Prostate gland (tissue), 2 donors: ENCODE measurements at places on chromosomes 4 and X. TPM values are rescaled to one million over a fixed set of nuclear protein-coding genes. Genes with fewer than 3 reads are reported as not detected.

DNA sequence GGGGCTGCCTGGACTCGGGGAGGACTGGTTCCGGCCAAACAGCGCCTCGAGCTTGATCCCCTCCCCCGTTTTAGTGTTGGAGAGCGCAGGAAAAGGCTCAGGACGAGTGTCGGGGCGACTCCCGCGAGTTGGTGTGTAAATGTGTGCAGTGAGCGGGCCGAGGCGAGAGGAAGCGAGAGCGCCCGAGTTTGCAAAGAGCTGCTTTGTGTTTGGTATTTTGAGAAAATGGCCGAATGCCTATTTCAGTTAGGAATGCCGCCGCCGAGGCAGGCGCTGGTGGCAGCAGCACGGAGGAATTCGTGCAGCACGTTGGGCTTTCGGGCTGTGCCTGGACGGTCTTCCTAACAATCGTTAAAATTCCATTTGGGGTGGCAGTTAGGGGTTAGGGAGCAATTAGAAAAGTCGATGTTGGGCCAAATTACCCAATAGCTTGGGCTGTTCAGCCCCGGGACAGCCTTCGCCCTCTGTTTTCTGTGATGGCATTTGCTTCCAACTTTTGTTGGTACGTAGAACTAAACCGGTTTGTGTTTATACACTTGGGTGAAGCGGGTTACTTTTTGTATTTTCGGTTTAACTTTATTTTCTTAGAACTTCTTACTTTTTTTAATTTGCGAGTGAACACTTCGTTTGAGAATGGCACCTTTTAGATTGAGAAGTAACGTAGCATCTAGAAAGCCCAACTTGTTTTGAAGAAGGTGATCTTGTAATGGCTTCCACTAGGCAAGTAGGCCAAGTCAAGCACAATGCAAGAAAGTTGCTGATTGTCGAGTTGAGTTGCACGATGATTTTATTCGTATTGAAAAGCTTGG is 1.6 kb downstream of the REST start:
- peak overlapping the region; percentile 97 for H3K4me3 ChIP-seq
- H3K27me3 ChIP-seq = no peaks in the 10 kb centered on the region
- DNase-seq = peak; percentile 38
- peak overlapping the region; percentile 96 for H3K27ac ChIP-seq

SETD7 gene
- 100 TPM for total RNA-seq

- no peaks in the 10 kb centered on the region for H3K4me1 ChIP-seq
- no peak for DNase-seq
- no peaks in the 10 kb centered on the region for H3K27me3 ChIP-seq
- no peaks in the 10 kb centered on the region for H3K36me3 ChIP-seq
- H3K4me3 ChIP-seq = no peak overlapping the region
- no peak overlapping the region for H3K27ac ChIP-seq
Measured at GRCh38 chrX:65985211-65985610, 54.7 kb downstream of the VSIG4 start.

SHROOM3 gene
- total RNA-seq = 107 TPM

AFP gene
- not detected for total RNA-seq

DNA sequence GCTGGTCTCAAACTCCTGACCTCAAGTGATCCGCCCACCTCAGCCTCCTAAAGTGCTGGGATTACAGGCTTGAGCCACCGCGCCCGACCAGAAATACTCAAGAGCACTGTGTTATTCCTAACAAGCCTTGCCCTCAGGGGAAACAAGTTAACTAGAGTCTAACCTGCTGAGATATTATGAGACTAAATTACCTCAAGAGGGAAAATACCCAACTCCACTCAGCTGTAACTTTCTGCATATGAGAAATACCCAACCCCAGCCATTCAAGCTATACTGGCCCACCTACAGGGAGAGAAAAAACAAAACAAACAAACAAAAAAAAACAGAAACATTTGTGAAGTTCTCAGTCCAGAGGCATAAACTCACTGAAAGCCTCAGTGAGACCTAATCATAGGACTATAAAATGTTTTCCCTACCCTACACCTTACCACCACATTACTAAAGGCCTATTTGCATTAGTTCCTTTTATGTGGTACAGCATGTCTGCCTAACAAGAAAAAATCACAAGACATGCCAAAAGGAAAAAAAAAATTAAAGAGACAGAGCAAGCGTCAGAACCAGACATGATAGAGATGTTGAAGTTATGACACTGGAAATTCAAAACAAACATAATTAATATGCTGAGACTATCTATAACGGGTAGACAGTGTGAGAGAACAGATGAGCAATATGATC is 876.0 kb downstream of the FSTL5 start:
- no peak overlapping the region for H3K27ac ChIP-seq
- no peak for DNase-seq
- H3K4me1 ChIP-seq = no peaks in the 10 kb centered on the region
- no peak overlapping the region for H3K4me3 ChIP-seq
- H3K36me3 ChIP-seq = no peaks in the 10 kb centered on the region
- H3K27me3 ChIP-seq = no peaks in the 10 kb centered on the region

DNA sequence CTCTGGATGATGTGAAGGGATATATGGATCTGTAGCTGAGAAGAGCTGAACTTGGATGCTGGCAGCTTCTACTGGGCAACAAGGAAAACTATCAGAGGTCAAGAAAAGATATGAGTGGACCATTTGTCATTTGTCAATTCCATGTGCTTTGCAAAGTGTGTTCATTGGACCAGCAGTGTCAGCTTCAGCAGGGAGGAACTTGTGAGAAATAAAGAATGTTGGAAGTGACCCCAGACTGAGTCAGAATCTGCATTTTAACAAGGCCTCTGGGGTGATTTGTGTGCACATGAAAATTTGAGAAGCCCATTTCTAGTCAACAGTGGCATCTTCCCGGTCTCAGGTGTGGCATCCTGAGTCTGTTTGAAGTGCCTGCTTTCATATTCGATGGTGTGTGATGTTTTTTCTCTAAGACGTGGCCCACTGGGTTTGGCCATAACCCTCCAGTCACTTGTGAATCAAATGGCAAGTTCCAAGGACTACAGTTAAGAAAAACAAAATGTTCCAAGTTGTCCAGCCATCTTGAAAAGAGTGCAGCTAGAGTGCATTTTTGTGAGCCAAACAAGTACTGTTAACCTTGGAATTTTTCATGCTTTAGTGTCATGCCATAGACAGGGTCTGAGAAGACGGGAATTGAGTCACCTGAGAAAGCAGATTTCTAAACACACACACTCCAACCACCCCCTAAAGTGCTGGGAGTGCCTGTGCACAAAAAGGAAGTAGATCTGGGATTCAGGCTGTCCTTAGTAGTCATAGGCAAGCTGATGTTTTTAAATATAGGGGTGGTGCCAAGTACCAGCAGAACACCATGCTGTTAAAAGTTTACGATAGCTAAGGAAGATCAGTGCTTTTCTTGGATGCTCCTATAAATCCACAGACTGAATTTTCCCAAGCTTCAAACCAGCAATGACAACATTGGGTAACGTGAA is 26.4 kb downstream of the GPM6B start:
- no peaks in the 10 kb centered on the region for H3K36me3 ChIP-seq
- H3K4me1 ChIP-seq = no peaks in the 10 kb centered on the region
- H3K4me3 ChIP-seq = no peak overlapping the region
- DNase-seq = no peak
- H3K27me3 ChIP-seq = no peaks in the 10 kb centered on the region

DNA sequence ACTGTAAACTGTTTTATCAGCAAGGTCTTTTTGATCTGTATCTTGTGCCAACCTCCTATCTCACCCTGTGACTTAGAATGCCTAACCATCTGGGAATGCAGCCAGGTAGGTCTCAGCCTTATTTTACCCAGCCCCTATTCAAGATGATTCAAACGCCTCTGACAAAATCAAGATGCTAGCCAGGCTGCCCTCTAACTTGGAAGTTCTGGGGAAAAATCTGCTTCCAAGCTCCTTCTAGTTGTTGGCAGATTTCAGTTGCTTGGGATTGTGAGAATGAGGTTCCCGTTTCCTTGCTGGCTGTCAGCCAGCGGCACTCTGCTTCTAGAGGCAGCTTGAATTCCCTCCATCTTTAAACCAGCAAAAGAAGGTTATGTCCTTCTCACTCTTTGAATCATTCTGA is 34.7 kb downstream of the LUZP4 start:
- no peak for DNase-seq
- no peaks in the 10 kb centered on the region for H3K36me3 ChIP-seq
- no peaks in the 10 kb centered on the region for H3K4me1 ChIP-seq
- no peak overlapping the region for H3K27ac ChIP-seq
- H3K27me3 ChIP-seq = no peaks in the 10 kb centered on the region

FAAH2 gene
- total RNA-seq = 31.7 TPM

GRCh38 chr4:80060804-80061203 is 12.2 kb downstream of the ANTXR2 start:
- H3K27me3 ChIP-seq = no peaks in the 10 kb centered on the region
- H3K4me1 ChIP-seq = peaks cover 3% of the 10 kb centered on the region
- no peaks in the 10 kb centered on the region for H3K36me3 ChIP-seq
- H3K27ac ChIP-seq = no peak overlapping the region
- no peak for DNase-seq
- no peak overlapping the region for H3K4me3 ChIP-seq

- DNase-seq = no peak
- no peak overlapping the region for H3K4me3 ChIP-seq
- H3K36me3 ChIP-seq = no peaks in the 10 kb centered on the region
Measured at GRCh38 chr4:150136036-150136435, 57.8 kb downstream of the DCLK2 start.

GRCh38 chr4:152996111-152996571 is 60.0 kb downstream of the FHDC1 start:
- H3K27ac ChIP-seq = peak overlapping the region; percentile 71
- H3K36me3 ChIP-seq = no peaks in the 10 kb centered on the region
- peak; percentile 44 for DNase-seq

DNA sequence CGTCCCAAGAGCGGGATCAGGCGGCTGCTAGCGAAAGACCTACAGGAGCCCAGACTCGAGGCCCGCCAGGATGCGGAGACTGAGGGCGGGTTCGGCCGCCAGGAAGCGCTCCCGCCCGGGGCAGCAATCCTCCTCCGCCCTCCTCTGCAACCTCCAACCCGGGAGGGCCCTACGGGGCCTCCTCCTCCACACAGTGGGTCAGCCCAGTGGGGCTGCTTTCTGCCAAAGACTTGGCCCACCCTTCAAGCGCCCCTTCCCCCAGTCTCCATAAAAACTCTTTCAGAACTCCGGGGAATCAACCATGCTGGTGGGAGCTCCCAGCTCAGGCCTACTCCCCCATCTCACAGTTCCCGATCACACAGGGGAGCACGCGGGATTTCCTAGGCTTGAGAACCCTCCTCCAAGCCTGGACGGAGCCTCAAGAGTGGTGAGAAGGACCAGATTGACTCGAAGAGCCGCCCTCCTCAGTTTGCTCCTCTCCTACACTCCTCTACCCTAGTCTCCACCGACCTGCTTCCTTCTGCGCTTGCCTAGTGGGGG is 77.5 kb downstream of the RLIM start:
- no peaks in the 10 kb centered on the region for H3K27me3 ChIP-seq
- H3K4me1 ChIP-seq = no peaks in the 10 kb centered on the region
- peak overlapping the region; percentile 77 for H3K27ac ChIP-seq
- no peaks in the 10 kb centered on the region for H3K36me3 ChIP-seq
- DNase-seq = no peak

DNA sequence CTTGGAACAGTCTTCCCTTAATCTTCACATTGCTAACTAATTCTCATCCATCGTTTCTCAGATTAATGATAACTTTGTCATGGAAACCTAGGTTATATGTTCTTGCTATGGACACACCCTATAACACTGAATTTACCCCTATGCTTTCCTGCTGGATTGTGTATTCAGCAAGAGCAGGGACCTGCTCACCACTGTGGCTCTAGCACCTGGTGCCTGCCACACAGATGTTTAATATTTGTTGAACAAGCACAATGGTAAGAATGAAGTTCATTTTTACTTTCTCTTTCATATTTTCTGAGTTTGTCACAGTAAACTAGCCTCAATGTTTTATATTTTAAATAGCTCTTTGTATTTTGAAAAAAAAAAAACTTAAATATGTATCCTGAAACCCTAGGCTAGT is 734.0 kb upstream of the DIAPH2 start:
- DNase-seq = no peak
- no peaks in the 10 kb centered on the region for H3K4me1 ChIP-seq
- no peaks in the 10 kb centered on the region for H3K36me3 ChIP-seq

GCNA gene
- total RNA-seq = 18.0 TPM

DNA sequence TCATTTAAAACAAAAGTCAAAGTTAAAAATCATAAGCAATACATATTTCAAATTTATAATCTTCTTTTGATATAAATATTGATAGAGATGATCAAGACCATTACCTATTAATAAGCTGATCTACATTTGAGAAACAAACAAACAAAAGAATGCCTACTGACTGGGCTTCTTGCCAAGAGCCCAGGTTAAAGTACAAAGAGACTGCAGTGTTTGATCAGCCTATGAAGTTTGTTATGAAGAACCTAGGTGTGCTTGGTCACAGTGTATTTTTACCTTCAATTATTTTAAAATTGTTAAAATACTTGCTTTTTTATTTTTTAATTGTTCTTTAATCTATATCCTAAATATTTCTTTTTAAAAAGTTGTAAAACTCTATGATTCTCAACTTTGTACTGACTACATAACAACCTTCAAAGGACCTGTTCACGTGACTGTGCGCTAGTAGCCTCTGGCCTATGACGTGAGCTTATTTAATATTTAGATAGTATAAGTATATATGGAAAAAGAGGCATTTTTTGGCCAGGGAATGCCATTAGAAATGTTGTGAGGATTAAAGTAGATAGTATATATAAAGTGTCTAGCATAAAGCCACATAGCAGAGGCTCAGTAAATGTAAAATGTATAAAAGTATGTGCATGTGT is 11.4 kb upstream of the SLC39A8 start:
- no peak overlapping the region for H3K4me3 ChIP-seq
- DNase-seq = no peak
- no peaks in the 10 kb centered on the region for H3K4me1 ChIP-seq
- H3K36me3 ChIP-seq = no peaks in the 10 kb centered on the region
- H3K27ac ChIP-seq = no peak overlapping the region

GRCh38 chr4:158121161-158121579 is 51.7 kb downstream of the GASK1B start:
- H3K36me3 ChIP-seq = no peaks in the 10 kb centered on the region
- DNase-seq = no peak
- no peak overlapping the region for H3K27ac ChIP-seq
- no peaks in the 10 kb centered on the region for H3K4me1 ChIP-seq
- H3K4me3 ChIP-seq = no peak overlapping the region

DNA sequence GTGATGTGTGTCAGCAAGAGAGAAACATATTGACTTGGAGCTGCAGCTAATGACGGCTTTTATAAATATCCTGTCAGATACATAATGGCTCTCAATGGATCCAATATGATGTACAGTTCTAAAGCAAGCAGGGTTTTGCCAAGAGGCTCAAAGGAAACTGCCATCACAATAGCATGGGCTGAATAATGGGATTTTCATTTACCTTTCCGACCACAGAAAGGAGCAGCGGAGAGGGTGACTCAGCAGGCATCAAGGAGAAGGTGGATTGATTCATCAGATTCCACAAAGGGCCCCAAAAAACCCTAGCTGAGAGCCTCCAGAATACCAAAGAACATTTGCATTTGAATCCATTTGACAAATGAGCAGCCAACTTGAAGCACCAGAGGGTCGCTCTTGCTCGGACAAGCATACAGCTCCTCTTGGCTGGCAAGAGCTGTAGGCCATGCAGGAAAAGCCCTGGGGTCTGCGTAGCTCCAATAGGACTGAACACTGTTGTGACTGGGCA is 355.7 kb upstream of the NOCT start:
- no peaks in the 10 kb centered on the region for H3K36me3 ChIP-seq
- no peaks in the 10 kb centered on the region for H3K4me1 ChIP-seq
- no peak overlapping the region for H3K4me3 ChIP-seq
- no peak for DNase-seq
